ENCODE measurements at places on chromosomes 1 and 21.

- no peak overlapping the region for H3K4me3 ChIP-seq
- DNase-seq: no peak
- H3K27me3 ChIP-seq: no peaks in the 10 kb centered on the region
- H3K27ac ChIP-seq: peak overlapping the region; percentile 45
Measured at GRCh38 chr1:21304488-21304887, 14.2 kb upstream of the ECE1 start.

DNA sequence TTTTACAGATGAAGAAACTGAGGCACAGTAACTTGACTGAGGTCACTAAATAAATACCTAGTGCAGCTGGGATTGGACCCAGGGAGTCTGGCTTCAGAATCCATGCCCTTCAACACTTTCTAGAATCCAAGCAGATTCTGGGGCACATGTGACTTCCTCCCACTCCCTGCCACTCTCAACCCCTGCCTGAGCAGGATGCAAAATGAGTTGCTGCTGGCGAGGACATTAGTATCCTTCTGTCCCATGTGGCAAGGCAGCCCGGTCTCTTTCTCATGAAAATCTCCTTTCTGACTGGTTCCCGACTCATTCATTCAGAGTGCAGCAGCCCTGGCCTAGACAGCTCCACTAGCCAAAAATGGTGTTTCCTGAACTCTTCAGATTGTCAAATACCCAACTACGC, 28.4 kb downstream of the TNNT2 start:
- H3K27ac ChIP-seq: no peak overlapping the region
- H3K27me3 ChIP-seq: peaks cover 7% of the 10 kb centered on the region

DNA sequence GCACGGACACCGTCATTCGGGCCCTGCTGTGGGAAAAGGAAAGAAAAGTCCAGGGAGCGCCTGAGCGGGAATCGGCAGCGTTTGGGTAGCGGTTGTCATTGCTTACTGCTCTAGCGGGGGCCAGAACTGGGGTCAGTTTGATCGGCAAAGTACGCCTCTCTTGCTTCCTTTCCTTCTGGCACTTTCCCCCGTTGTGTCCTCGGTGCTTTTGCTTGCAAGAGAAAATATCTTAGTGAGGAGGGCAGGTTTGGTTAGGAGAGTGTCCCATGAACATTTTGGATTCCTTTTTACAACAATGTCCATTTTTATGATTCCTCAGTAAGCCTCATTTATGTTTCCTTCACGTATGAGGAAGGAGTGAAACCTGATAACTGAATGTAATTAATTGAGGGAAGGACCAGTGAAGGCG, 670 bp downstream of the ST3GAL3 start:
- H3K27ac ChIP-seq: peak overlapping the region; percentile 86
- H3K4me3 ChIP-seq: peak overlapping the region; percentile 62
- H3K4me1 ChIP-seq: peaks cover 8% of the 10 kb centered on the region
- no peaks in the 10 kb centered on the region for H3K27me3 ChIP-seq
- DNase-seq: no peak

GRCh38 chr1:203768256-203768655, 3.3 kb downstream of the LAX1 start:
- no peak for DNase-seq
- no peaks in the 10 kb centered on the region for H3K36me3 ChIP-seq
- H3K27ac ChIP-seq: no peak overlapping the region
- no peaks in the 10 kb centered on the region for H3K4me1 ChIP-seq
- H3K27me3 ChIP-seq: no peaks in the 10 kb centered on the region
- H3K4me3 ChIP-seq: no peak overlapping the region

DNA sequence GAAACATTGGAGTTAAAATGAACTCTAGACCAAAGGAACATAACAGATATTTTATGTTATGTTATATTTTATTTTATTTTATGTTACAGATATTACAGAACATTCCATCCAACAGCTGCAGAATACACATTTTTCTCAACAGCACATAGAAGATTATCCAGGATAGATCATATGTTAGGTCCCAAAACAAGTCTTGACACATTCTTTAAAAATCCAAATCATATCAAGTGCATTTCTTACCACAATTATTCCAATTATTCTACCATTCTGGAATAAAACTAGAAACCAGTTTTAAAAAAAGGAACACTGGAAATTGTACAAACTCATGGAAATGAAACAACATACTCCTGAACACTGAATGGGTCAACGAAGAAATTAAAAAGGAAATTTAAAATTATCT, 30.9 kb upstream of the PIGK start:
- H3K27ac ChIP-seq: no peak overlapping the region
- H3K36me3 ChIP-seq: no peaks in the 10 kb centered on the region
- H3K27me3 ChIP-seq: no peaks in the 10 kb centered on the region
- H3K4me3 ChIP-seq: no peak overlapping the region
- no peak for DNase-seq
